Mesothelial cell of epicardium (in vitro differentiated cells): ENCODE measurements at places on chromosomes 13 and 19.

DNA sequence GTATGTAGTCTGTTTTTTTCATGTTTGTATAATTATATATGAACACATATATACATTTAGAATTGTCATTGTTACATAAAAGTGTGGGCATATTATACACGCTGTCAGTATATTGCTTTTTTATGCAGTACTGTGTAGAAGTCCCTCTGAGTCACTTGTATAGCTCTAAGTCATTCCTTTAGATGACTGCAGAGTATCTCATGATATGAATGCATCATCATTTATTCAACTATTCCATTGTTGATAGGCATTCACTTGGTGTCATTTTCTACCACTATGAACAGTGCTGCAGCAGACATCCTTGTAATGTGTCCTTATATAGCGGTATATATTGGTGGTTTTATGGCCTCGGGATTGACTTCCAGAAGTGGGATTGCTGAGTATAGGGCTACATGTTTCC lies 15.3 kb downstream of the RFXAP start:
- H3K4me3 ChIP-seq: no peak overlapping the region
- H3K27me3 ChIP-seq: no peaks in the 10 kb centered on the region
- H3K36me3 ChIP-seq: peaks cover 4% of the 10 kb centered on the region
- H3K4me1 ChIP-seq: no peaks in the 10 kb centered on the region
- DNase-seq: no peak
- H3K27ac ChIP-seq: no peak overlapping the region

DNA sequence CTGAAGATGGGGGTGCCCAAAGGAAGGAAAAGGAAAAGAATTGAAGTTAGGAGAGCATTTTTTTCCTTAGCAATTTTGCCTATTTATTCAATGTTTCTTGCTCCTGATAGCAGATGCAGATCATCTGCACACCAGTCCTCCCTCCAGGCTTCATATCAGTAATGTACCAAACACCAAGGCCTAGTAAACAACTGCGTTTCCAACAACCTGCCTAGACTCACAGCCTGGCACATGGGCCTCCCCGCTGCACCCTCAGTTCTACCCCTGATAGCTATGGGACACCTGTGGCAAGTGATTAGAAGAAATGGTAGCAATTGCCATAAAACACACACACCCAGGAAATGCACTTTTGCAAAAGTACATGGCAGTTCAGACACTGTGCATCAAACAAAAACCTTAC lies 30.4 kb upstream of the HMGB1 start:
- no peaks in the 10 kb centered on the region for H3K36me3 ChIP-seq
- no peak overlapping the region for H3K4me3 ChIP-seq
- no peak overlapping the region for H3K27ac ChIP-seq
- no peaks in the 10 kb centered on the region for H3K4me1 ChIP-seq
- no peak for DNase-seq
- H3K27me3 ChIP-seq: no peaks in the 10 kb centered on the region

- no peaks in the 10 kb centered on the region for H3K36me3 ChIP-seq
- H3K27ac ChIP-seq: no peak overlapping the region
- H3K4me3 ChIP-seq: no peak overlapping the region
Observed at GRCh38 chr13:99403458-99403971, 96.3 kb upstream of the GPR183 start.

- no peaks in the 10 kb centered on the region for H3K36me3 ChIP-seq
- H3K4me1 ChIP-seq: peaks cover 8% of the 10 kb centered on the region
- peak overlapping the region; percentile 43 for H3K27ac ChIP-seq
- peaks cover 2% of the 10 kb centered on the region for H3K27me3 ChIP-seq
Observed at GRCh38 chr19:30070968-30071632, 129.1 kb downstream of the URI1 start.

DNA sequence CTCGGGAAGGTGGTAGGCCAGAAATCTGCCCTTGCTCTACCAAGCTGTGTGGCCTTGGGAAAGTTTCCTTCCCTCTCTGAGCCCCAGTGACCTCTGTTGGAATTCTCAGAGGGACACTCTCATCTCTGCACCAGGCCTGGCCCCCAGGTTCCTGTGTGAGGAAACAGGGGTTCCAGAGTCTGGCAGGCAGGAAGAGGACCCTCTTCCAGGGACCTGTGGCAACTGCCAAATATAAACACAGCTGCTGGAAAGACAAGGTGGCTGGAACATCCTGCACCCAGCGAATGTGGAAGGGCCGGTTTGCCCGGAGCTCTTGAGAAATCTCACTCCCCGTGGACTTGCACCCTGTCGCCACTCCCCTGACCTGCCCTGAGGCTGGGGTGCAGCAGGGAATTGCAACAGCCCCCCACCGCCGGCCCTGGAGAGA lies 52.8 kb downstream of the GADD45B start:
- peaks cover 27% of the 10 kb centered on the region for H3K4me1 ChIP-seq
- no peak for DNase-seq

DNA sequence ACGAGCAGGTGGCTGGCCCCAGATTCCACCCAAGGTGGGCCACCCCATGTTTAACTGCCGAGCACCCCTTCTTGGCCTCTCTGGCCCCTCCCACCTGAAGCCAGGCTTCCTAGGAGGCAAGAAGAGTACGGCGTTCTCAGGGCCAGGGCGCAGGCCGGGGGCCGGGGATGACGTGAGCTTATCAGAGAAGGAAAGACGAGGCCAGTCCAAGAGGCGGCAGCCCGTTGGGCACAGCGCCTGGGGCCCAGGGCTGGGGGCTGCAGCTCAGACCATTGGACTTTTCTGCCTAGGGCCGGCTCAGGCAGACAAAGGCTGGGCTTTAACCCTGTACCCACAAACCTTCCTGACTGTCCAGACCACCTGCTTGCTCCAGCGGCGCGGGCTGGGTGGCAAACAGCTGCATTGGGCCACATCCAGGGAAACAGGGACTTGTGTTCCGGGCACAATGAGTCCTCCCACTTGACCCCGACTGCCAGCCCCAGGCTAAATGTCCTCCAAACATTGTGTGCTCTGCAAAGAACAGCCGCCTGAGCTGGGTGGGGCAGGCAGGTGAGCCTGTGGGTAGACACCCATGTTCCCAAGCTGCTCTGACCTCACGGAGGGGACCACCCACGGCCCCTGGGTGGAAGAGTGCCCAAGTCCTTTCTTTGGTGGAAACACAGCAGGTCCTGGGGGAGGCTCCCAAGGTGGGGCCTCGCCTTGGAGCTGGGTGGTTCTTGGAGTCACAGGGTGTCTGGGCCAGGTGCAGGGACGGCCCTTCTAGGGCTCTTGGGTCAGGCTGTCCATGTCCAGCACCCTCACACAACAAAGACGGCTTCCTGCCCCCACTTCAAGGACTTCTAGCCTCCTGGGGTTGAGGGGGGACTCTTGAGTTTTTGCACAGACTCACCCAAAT lies 21.9 kb downstream of the COMP start:
- no peak overlapping the region for H3K27ac ChIP-seq
- DNase-seq: no peak
- no peaks in the 10 kb centered on the region for H3K4me1 ChIP-seq

- no peaks in the 10 kb centered on the region for H3K27me3 ChIP-seq
- no peak overlapping the region for H3K4me3 ChIP-seq
- H3K27ac ChIP-seq: no peak overlapping the region
- no peak for DNase-seq
- peaks cover 16% of the 10 kb centered on the region for H3K36me3 ChIP-seq
Observed at GRCh38 chr13:20969182-20969581, 66.6 kb upstream of the XPO4 start.

DNA sequence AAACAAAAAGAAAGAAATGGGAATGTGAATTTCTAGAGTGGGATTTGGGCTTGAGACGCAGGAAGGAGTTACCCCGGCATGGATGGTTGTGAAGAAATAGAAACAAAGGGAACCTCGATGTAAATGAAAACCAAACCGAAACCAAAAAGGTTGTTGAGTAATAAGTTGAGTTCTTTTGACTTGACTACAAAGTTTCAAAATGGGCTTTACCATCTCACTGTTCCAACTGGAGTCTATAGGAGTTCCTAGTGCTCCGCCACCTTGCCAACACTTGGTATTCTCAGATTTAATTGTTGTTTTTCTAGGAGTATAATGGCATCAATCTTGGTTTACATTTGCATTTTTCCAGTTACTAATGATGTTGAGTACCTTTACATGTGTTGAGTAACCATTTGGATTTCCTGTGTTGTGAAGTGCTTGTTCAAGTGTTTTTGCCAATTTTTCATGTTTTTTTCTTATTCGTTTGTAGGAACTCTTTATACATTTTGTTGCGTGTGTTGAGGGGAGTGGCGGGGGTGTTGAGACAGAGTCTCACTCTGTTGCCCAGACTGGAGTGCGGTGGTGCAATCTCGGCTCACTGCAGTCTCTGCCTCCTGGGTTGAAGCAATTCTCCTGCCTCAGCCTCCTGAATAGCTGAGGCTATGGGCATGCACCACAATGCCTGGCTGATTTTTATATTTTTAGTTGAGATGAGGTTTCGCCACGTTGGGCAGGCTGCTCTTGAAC lies 9.2 kb downstream of the UBE2S start:
- no peak overlapping the region for H3K27ac ChIP-seq
- peaks cover 19% of the 10 kb centered on the region for H3K36me3 ChIP-seq
- no peak for DNase-seq
- H3K4me1 ChIP-seq: peaks cover under 1% of the 10 kb centered on the region

DNA sequence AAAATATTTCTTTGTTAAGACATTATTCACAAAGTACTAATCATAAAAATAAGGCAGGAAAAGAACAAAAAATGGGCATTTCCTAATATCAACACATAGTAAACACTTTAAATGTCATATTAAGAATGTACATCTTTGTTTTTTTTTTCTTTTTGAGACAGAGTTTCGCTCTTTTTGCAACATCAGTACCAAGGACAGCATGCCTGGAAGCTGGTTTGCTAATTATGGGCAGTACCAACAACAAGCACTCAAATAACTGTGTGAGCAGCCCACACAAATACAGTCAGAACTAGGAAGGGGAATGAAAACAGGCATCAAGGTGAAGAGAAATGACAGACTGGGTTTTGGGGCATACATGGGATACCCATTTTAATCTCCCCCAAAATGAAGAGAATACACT lies 788.0 kb upstream of the SLITRK1 start:
- peaks cover 3% of the 10 kb centered on the region for H3K27me3 ChIP-seq
- H3K27ac ChIP-seq: no peak overlapping the region
- H3K36me3 ChIP-seq: no peaks in the 10 kb centered on the region
- H3K4me1 ChIP-seq: peaks cover 4% of the 10 kb centered on the region

DNA sequence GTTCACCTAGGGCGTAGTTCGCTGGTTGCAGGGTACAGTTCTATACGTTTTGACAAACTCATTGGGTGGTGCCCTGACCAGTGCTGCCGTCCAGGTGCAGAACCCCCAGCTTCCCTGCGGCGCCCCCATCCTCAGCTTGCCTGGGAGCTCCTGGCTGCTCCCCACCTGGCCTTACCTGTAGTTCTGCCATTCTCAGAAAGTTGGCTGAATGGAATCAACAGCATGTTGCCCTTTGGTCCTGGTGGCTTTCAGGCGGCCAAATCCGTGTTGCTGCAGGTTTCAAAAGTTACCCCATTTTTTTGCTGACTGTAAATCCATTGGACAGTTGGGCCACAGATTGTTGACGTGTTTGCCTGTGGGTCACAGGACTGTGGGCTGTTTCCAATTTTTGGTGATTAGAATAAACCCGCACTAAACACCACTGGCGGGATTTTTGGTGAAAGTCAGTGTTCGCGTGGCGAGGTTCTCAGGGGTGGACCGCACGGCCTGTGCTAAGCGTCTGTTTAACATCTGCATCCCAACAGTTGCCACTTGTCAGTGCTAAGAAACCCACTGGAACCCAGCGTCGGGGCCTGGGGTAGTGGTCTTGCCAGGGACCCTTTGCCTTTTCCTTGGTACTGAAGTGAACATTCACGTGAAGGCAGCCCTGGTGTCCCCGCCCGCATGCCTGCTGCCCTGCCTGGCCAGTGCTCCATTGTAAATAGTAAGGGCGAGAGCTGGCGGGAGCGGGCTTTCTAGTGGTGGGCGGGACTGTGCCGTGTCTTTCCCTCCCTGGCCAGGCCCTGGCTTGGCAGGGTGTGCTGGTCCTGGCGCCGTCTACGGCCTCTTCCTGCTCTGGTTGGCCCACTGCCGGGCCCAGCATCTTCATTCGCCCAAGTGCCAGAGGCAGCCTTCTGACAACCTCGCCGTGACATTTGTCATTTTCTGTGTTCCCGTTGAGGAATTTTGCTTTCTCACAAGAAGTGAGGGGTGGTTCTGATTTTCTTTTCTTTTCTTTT lies 3.3 kb downstream of the DOT1L start:
- no peaks in the 10 kb centered on the region for H3K27me3 ChIP-seq
- H3K4me3 ChIP-seq: peak overlapping the region; percentile 41
- DNase-seq: no peak

DNA sequence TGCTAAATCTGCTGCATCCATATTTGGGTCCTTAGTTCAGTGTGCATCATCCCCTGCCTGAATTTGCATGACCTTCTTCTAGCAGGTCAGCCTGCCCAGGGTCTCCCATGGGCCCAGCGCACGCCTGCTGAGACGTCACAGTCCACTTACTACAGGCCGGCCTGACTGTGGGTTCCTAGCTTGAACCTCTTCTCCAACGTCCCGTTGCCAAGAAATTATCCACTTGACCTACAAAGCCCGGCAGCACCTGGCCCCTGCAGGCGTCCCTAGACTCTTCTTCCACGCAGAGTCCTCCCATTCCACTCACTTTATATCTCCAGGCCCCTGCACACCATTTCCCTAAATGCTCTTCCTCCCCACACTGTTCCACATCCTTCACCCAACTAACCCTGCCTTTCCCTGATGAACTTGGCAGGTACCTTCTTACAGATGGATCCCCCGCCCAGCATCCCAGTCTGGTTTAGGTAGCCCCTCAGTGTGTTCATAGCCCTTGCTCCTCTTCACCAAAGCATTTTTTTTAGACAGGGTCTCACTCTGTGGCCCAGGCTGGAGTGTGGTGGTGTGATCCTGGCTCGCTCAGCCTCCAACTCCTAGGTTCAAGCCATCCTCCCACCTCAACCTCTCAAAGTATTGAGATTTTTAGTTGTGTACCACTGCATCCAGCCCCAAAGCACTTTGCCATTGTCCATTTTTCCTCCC lies 155.0 kb upstream of the SOX1 start:
- H3K27me3 ChIP-seq: peaks cover 45% of the 10 kb centered on the region
- no peaks in the 10 kb centered on the region for H3K36me3 ChIP-seq
- H3K27ac ChIP-seq: no peak overlapping the region
- H3K4me3 ChIP-seq: no peak overlapping the region
- DNase-seq: peak; percentile 10
- peaks cover 6% of the 10 kb centered on the region for H3K4me1 ChIP-seq

- H3K36me3 ChIP-seq: no peaks in the 10 kb centered on the region
- peaks cover 3% of the 10 kb centered on the region for H3K4me1 ChIP-seq
- peaks cover 16% of the 10 kb centered on the region for H3K27me3 ChIP-seq
- no peak within 1 kb of the TSS for H3K27ac ChIP-seq
Observed at GRCh38 chr19:14031719-14032480, at the start of gene IL27RA. IL27RA (plus strand) TSS chr19:14031762; CDS start chr19:14031873, 111 bp downstream.
